ENCODE measurements at places on chromosomes 4 and X.

GRCh38 chrX:71225676-71226075, 2.7 kb downstream of the GJB1 start:
- peaks cover 24% of the 10 kb centered on the region for H3K27me3 ChIP-seq
- H3K4me3 ChIP-seq: no peak overlapping the region
- H3K4me1 ChIP-seq: no peaks in the 10 kb centered on the region
- no peak for DNase-seq
- H3K36me3 ChIP-seq: no peaks in the 10 kb centered on the region

DNA sequence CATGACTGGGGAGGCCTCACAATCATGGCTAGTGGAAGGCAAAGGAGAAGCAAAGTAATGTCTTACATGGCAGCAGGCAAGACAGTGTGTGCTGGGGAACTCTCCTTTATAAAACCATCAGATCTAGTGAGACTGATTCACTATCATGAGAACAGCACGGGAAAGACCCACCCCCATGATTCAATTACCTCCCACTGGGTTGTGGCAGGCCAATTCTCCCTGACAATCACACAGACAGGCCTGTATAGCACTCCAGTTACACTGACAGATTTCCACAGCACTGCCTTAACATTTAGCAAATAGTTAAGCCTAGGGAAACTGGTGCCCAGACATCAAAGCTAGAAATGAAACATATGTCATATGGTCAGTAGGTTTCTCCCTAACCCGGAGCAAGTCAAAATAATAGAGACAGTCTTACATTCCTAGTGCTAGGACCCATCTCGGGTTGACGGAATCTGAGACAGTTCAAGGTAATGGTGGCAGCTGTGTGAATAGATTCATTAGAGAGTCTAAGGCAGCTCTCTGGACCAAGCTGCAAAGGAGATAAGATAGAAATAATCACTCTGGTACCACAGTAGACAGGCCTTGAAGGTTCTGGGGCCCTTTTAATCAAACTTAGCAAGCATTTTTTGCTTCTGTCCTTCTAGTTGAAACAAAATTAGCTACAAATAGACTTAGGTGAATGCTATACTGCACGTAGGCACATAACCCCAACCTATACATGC, 9.4 kb upstream of the HERC5 start:
- no peak overlapping the region for H3K27ac ChIP-seq
- DNase-seq: no peak
- H3K27me3 ChIP-seq: no peaks in the 10 kb centered on the region
- H3K36me3 ChIP-seq: peaks cover 7% of the 10 kb centered on the region

GRCh38 chr4:112818594-112818965, 181.6 kb downstream of the LARP7 start:
- H3K36me3 ChIP-seq: no peaks in the 10 kb centered on the region
- DNase-seq: no peak
- H3K4me1 ChIP-seq: peaks cover 14% of the 10 kb centered on the region
- no peak overlapping the region for H3K27ac ChIP-seq
- no peaks in the 10 kb centered on the region for H3K27me3 ChIP-seq

- no peaks in the 10 kb centered on the region for H3K27me3 ChIP-seq
- H3K4me1 ChIP-seq: no peaks in the 10 kb centered on the region
- no peaks in the 10 kb centered on the region for H3K36me3 ChIP-seq
Observed at GRCh38 chrX:19876962-19877361, 10.4 kb downstream of the SH3KBP1 start.

All from heart right ventricle (tissue), 16 donors.